ENCODE measurements at places on chromosomes 13 and 19. TPM values are rescaled to one million over a fixed set of nuclear protein-coding genes. Genes with fewer than 3 reads are reported as not detected.

- DNase-seq: no peak
Measured at GRCh38 chr13:24648983-24649687, 31.1 kb upstream of the ATP12A start.

DNA sequence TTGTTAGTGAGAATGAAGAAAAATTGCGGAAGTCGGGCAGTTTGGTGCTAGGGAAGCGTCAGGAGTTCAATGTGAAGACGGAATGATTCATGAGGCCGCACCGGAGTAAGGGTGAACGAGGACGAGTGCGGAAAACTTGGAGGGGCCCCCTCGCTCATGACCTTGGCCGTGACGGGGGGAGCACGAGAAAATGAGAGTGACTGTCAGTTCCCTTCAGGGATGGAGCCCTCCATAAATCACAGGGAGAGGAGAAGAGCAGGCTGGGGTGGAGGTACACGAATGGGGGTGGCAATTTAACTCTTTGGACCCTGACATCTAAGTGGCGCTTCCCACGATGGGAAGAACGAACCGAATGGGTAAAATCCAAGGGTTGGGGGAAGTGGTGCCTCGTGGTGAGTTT lies 486.4 kb downstream of the TSHZ3 start:
- no peak for DNase-seq

DNA sequence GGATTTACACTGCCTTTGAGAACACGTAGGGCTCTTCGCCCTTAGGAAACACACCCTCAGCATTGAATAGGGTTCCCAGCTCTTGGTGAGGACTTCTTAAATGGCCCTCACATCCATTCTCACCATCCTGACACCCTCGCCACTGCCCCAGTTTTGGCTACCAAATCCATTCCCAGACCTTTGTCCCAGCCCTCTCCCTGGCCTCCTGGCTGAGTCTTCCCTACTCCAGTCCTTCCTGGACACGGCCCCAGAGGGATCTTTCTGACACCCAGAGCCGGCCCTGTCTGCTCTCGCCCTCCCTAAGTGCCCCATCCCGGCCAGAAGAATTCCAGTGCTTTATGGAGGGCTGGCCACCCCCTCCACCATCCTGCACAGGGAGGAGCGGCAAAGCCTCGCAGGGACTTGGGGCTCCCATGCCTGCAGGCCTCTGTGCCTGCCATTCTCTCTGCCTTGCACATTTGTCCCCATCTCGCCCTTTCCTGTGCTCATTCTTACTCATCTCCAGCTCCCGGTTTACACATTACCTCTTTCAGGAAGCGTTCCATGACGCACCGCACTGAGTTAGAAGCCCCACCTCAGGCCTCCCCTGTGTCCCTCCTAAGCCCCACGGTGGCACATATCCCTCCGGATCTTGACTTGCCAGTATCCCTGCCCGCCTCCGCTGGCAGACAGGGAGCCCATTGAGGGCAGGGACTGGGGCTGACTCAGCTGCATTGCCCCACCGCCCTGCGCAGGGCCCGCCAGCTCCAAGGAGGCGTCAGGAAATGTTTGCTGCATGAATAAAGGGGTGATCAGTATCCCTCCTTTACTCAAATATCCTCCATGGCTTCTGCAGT lies 11.0 kb upstream of the KLK14 start:
- DNase-seq: no peak

DNA sequence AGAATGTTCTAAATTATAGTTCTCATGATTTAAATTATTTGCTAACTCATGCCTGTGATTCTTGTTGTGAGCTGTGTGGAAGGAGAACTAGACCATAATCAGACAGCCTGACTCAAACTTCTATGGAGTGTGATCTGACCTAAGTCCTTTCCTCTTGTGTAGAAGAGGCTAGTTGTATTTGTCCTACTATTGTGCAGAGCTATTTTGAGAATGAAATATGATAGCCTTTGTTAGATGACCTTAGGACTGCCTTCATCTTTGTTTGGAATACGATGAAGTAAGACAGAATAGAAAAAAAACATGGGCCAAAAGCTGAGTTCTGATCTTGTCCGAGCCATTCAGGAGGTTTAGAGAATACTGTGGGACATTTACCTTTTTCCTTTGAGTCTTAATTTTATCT lies 119.4 kb downstream of the STOML3 start:
- no peak for DNase-seq

GRCh38 chr13:43514311-43514710 lies 272.5 kb downstream of the ENOX1 start:
- no peak for DNase-seq

The DACT3 gene
- total RNA-seq: 1.1 TPM

All from A172 (cell line).